Heart left ventricle (tissue), 16 donors: ENCODE measurements at places on chromosomes 13 and 19. TPM values are rescaled to one million over a fixed set of nuclear protein-coding genes. Genes with fewer than 3 reads are reported as not detected.

GRCh38 chr13:25860862-25861261 lies 191.0 kb downstream of the SHISA2 start:
- H3K4me3 ChIP-seq: no peak overlapping the region
- no peaks in the 10 kb centered on the region for H3K36me3 ChIP-seq
- no peak for DNase-seq
- no peaks in the 10 kb centered on the region for H3K4me1 ChIP-seq
- no peaks in the 10 kb centered on the region for H3K27me3 ChIP-seq
- H3K27ac ChIP-seq: no peak overlapping the region

DNA sequence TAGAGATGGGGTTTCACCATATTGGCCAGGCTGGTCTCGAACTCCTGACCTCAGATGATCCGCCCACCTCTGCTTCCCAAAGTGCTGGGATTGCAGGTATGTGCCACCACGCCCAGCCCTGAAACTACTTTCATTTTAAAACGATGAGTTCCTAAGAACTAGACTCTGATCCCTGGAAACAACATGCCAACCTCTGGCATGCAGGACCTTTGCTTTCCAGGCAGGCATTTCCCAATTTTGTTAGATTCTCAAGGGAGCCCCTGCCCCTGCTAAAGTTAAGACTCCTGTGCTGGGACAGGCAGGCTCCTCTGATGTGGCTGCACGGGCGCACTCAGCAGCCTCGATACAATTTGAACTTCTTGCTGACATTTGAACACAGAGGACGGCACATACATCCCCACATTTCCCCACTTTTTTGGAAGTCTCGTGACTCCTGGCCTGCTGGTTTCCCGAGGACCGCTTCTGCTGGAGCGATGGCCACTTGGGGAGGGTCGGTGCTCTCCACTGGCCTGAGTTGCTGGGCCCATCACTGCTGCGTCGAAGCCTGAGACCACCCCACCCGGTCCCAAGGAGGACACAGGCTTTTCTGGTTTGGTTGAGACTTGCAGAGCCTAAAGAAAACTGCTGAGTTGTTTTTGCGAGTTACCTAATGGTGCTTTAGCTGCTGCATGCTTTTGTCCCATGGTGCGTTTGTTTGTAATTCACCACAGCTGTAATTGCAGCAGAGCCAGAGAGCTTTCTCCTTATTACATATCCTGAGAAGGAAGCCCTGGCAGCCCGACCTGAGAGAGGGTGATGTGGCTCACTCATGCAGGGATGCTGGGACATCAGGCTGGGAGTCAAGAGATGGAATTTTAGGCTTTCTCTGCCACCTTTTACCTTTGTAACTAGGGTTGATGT lies 8.2 kb downstream of the ATP11A start:
- H3K27me3 ChIP-seq: no peaks in the 10 kb centered on the region
- DNase-seq: no peak
- no peak overlapping the region for H3K27ac ChIP-seq
- H3K36me3 ChIP-seq: peaks cover 10% of the 10 kb centered on the region

- DNase-seq: no peak
- no peak overlapping the region for H3K27ac ChIP-seq
- H3K36me3 ChIP-seq: no peaks in the 10 kb centered on the region
- peak overlapping the region; percentile 10 for H3K4me3 ChIP-seq
- peaks cover 38% of the 10 kb centered on the region for H3K4me1 ChIP-seq
- peaks cover 83% of the 10 kb centered on the region for H3K27me3 ChIP-seq
Measured at GRCh38 chr19:10419646-10420443, 493 bp upstream of the PDE4A start.

- H3K27me3 ChIP-seq: no peaks in the 10 kb centered on the region
- no peak for DNase-seq
- H3K27ac ChIP-seq: no peak overlapping the region
- no peak overlapping the region for H3K4me3 ChIP-seq
Measured at GRCh38 chr13:74465271-74465670, 331.1 kb upstream of the KLF12 start.

- no peak overlapping the region for H3K4me3 ChIP-seq
- no peak for DNase-seq
- no peaks in the 10 kb centered on the region for H3K4me1 ChIP-seq
- H3K27me3 ChIP-seq: no peaks in the 10 kb centered on the region
Measured at GRCh38 chr13:46543287-46543686, 9.7 kb upstream of the LRCH1 start.

GRCh38 chr13:19759669-19760068 lies 23.1 kb downstream of the PSPC1 start:
- no peak overlapping the region for H3K27ac ChIP-seq
- no peaks in the 10 kb centered on the region for H3K27me3 ChIP-seq
- no peaks in the 10 kb centered on the region for H3K36me3 ChIP-seq
- DNase-seq: no peak

DNA sequence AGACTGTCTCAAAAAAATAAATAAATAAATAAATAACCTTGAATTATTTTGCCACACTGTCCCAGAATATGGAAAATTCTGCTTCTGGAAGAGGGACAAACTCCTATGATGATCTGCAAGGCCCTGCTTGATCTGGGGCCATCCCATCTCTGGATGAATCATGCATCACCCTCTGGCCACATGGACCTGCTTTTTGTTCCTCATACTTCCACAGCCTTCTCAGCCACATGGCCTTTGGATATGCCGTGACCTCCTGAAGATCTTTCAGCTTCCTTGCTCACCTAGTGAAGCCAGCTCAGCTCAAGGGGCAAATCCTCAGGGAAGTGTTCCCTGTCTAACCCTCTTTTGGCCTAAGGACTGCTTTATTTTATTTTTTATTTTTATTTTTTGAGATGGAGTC lies 10.3 kb downstream of the IER2 start:
- no peak for DNase-seq
- H3K27ac ChIP-seq: no peak overlapping the region
- peaks cover 51% of the 10 kb centered on the region for H3K4me1 ChIP-seq
- H3K27me3 ChIP-seq: no peaks in the 10 kb centered on the region
- H3K36me3 ChIP-seq: no peaks in the 10 kb centered on the region

- no peaks in the 10 kb centered on the region for H3K36me3 ChIP-seq
- no peak for DNase-seq
- H3K4me3 ChIP-seq: no peak overlapping the region
- no peaks in the 10 kb centered on the region for H3K4me1 ChIP-seq
- no peaks in the 10 kb centered on the region for H3K27me3 ChIP-seq
- H3K27ac ChIP-seq: no peak overlapping the region
Measured at GRCh38 chr13:70874636-70875035, 766.4 kb upstream of the KLHL1 start.

DNA sequence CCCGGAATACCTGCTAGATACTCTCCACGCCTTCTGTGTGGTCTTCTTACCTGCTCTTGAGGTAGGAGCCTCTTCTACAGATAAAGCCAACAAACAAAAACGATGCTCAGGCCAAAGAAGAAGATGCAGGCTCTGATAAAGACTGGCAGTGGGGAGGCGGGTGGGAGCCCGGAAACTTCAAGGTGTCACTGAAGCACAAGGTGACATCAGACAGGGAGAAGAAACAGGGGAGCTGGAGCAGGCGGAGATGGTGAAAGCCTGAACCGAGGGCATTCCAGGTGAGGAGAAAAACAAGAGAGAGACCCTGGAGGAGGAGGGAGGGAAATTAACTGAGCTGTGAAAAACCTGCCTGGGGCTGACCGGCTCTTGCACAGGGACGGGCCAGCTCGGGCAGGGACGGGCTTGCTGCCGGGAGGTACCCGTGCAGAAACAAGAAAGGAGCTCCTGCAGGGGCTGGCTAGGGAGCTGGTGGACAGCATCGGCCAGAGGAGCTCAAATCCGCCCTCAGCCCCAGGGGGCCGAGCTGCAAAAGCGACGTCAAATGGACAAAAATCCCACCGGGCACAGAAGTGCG lies 19.0 kb downstream of the GNG7 start:
- no peak for DNase-seq
- no peaks in the 10 kb centered on the region for H3K27me3 ChIP-seq
- H3K27ac ChIP-seq: no peak overlapping the region
- H3K36me3 ChIP-seq: no peaks in the 10 kb centered on the region

DNA sequence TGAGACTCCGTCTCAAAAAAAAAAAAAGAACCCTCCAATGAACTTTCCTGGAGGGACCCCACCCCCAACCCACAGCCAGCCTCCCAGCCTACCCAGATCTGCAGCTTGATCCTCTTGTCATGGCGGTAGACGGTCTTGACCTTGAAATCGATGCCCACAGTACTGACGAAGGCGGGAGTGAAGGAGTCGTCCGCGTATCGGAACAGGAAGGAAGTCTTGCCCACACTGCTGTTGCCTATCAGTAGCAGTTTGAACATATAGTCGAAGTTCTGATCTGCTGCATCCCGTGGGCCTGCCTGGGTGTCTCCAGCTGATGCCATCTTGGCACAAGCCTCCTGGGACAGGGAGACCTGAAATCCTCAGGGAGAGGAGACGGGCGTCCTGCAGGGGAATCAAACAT lies 2.4 kb downstream of the RAB3D start:
- H3K27me3 ChIP-seq: no peaks in the 10 kb centered on the region
- no peak for DNase-seq
- no peak overlapping the region for H3K27ac ChIP-seq

GRCh38 chr19:31641591-31641990 lies 292.4 kb upstream of the TSHZ3 start:
- H3K36me3 ChIP-seq: no peaks in the 10 kb centered on the region
- no peak overlapping the region for H3K4me3 ChIP-seq
- no peak overlapping the region for H3K27ac ChIP-seq
- DNase-seq: no peak

DNA sequence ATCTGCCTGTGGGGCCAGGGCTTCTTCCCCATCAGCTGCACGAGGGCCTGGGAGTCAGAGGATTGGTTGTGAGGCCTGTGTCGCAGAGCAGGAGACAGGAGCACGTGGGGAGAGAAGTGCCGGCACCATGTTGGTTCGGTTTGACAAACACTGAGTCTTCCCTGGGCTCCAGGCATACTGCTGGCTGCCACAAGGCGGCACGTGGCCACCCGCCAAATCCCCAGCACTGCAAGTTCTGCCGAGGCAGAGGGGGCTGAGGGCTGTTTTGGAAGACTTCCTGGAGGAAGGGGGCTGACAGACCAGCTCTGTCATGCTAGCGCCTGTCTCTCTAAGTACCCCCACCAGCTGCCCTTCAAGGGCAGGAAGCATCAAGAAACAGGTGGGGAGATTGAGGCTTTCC lies 9.5 kb downstream of the SHANK1 start:
- H3K27ac ChIP-seq: no peak overlapping the region
- DNase-seq: no peak
- H3K27me3 ChIP-seq: peaks cover 5% of the 10 kb centered on the region
- no peaks in the 10 kb centered on the region for H3K4me1 ChIP-seq
- no peak overlapping the region for H3K4me3 ChIP-seq

- DNase-seq: no peak
- no peak overlapping the region for H3K4me3 ChIP-seq
- no peaks in the 10 kb centered on the region for H3K27me3 ChIP-seq
- H3K27ac ChIP-seq: peak overlapping the region; percentile 62
- H3K4me1 ChIP-seq: peaks cover 32% of the 10 kb centered on the region
Measured at GRCh38 chr13:110349239-110349638, 42.2 kb downstream of the COL4A2 start.

DNA sequence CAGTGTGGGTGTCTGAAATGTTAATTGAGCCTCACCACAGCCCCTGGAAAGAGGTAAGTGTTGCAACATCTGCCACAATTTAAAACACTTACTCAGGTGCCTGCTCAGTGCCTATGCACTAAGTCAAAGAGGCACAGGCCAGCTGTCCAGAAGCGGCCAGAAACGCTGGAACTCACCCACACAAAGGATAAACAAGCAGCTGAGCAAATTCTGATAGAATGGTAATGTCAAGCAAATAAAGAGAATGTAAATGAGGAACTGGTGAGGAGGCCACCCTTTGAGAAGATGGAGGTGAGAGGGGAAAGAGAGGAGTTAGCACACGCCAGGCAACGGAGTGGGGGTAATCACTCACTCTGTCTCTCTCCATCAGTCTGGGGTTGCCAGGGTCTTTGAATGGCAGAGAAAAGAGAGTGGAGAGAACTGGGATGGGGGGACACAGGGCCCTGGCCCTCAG lies 67.7 kb upstream of the SERP2 start:
- H3K27ac ChIP-seq: peak overlapping the region; percentile 91
- no peaks in the 10 kb centered on the region for H3K36me3 ChIP-seq
- H3K27me3 ChIP-seq: no peaks in the 10 kb centered on the region

DNA sequence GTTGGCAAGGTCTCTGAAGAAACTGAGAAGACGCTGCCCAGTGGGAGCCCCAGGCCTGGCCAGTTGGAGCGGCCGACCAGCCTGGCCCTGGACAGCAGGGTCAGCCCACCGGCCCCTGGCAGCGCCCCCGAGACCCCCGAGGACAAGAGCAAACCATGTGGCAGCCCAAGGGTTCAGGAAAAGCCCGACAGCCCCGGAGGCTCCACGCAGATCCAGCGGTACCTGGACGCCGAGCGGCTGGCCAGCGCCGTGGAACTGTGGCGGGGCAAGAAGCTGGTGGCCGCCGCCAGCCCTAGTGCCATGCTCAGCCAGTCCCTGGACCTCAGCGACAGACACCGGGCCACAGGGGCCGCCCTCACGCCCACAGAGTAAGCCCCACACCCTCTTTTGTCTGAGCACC lies 20.1 kb upstream of the USE1 start:
- no peak overlapping the region for H3K4me3 ChIP-seq
- no peaks in the 10 kb centered on the region for H3K4me1 ChIP-seq
- no peaks in the 10 kb centered on the region for H3K27me3 ChIP-seq
- H3K27ac ChIP-seq: no peak overlapping the region
- peaks cover 96% of the 10 kb centered on the region for H3K36me3 ChIP-seq
- no peak for DNase-seq

Gene FUT1
- 2.8 TPM for total RNA-seq

Gene C19orf67
- not detected for total RNA-seq

Gene CRLF1
- total RNA-seq: 9.9 TPM

Gene ZNF829
- 2.5 TPM for total RNA-seq

Gene SYT5
- total RNA-seq: not detected

Gene SLC25A42
- total RNA-seq: 21.0 TPM
